T-helper 2 cell treated with Interferon-gamma antibody and Interleukin-4, amounts not matched to agents 5 μg/mL and 100 μg/mL, for 36 hours (primary cell): ENCODE measurements at places on chromosomes 13 and 19.
A peak's percentile ranks its signal among the peaks of the same experiment; 100 is the strongest.

DNA sequence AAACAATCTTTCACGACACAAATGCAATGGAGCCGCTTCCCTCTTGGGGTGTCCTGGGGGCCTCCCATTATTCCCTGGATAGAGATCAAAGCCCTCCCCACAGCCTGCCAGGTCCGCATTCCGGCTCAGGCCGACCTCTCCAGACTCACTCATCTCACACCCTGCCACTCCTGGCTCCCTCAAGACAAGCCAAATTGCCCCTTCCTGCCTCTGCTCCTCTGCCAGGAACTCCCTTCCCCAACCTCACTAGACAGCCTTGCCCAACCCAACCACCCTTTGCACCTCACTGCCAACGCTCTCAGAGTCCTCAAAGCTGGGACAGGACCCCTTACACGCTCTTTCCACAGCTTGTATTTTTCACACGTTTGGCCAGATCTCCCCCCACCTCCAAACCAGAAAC is 1.5 kb downstream of the ABHD17A start:
- peaks cover 26% of the 10 kb centered on the region for H3K36me3 ChIP-seq
- no peaks in the 10 kb centered on the region for H3K27me3 ChIP-seq
- DNase-seq, result no peak
- peak overlapping the region; percentile 98 for H3K4me3 ChIP-seq
- peak overlapping the region; percentile 98 for H3K27ac ChIP-seq

GRCh38 chr13:37416291-37417059 is 182.1 kb downstream of the POSTN start:
- no peak overlapping the region for H3K27ac ChIP-seq
- H3K4me3 ChIP-seq, result no peak overlapping the region
- H3K36me3 ChIP-seq, result no peaks in the 10 kb centered on the region
- H3K4me1 ChIP-seq, result no peaks in the 10 kb centered on the region
- DNase-seq, result no peak

- H3K4me3 ChIP-seq, result no peak overlapping the region
- no peaks in the 10 kb centered on the region for H3K36me3 ChIP-seq
- H3K27ac ChIP-seq, result no peak overlapping the region
Observed at GRCh38 chr13:49374585-49375290, 69.1 kb downstream of the CAB39L start.

- no peaks in the 10 kb centered on the region for H3K4me1 ChIP-seq
- H3K36me3 ChIP-seq, result no peaks in the 10 kb centered on the region
- no peak overlapping the region for H3K27ac ChIP-seq
- no peaks in the 10 kb centered on the region for H3K27me3 ChIP-seq
- no peak for DNase-seq
- H3K4me3 ChIP-seq, result no peak overlapping the region
Observed at GRCh38 chr13:35961002-35961401, 170.2 kb downstream of the DCLK1 start.

DNA sequence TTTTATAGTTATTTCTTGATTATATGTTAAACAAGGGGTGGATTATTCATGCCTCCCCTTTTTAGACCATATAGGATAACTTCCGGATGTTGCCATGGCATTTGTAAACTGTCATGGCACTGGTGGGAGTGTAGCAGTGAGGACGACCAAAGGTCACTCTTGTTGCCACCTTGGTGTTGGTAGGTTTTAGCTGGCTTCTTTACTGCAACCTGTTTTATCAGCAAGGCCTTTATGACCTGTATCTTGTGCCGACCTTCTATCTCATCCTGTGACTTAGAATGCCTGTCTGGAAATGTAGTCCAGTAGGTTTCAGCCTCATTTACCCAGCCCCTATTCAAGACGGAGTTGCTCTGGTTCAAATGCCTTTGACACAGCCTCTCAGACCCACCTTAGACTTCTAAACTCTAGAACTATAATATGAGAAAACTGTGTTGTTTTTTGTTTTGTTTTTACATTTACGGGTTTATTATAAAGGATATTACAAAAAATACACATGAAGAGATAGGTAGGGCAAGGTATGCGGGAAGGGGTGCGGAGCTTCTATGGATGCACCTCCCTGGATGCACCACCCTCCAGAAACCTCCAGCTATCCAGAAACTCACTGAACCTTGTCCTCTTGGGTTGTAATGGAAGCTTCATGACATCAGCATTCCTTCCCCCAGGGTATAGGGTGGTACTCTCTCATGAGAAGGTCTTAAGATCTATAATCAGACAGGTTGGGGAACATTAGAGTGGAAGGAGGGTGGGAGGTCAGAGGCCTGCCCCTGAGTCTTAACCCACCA is 15.8 kb upstream of the SPRYD7 start:
- H3K36me3 ChIP-seq, result no peaks in the 10 kb centered on the region
- no peaks in the 10 kb centered on the region for H3K4me1 ChIP-seq
- no peak overlapping the region for H3K4me3 ChIP-seq
- peaks cover 5% of the 10 kb centered on the region for H3K27me3 ChIP-seq

DNA sequence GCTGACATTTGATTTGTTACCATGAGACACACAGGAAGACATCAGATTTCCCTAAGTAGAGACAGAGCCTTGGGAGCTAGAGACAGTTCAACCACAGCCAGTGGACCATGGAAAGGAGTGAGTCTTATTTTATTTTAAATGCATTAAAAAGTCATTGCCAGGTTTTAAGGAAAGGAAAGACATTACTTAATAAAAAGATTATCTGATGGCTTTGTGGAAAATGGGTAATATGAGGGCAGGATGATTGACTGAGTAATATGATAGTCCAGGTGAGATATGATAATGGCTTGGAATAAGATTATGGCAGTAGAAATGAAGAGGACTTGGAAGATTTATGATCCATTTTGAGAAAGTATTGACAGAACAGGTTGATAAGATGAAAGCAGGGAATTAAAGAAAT is 580.1 kb downstream of the GPC5 start:
- DNase-seq, result no peak
- no peaks in the 10 kb centered on the region for H3K27me3 ChIP-seq
- H3K36me3 ChIP-seq, result no peaks in the 10 kb centered on the region
- no peak overlapping the region for H3K4me3 ChIP-seq

GRCh38 chr19:7718668-7719067 is 13.2 kb downstream of the CLEC4G start:
- no peak overlapping the region for H3K27ac ChIP-seq
- DNase-seq, result no peak
- H3K4me3 ChIP-seq, result no peak overlapping the region
- H3K36me3 ChIP-seq, result no peaks in the 10 kb centered on the region

DNA sequence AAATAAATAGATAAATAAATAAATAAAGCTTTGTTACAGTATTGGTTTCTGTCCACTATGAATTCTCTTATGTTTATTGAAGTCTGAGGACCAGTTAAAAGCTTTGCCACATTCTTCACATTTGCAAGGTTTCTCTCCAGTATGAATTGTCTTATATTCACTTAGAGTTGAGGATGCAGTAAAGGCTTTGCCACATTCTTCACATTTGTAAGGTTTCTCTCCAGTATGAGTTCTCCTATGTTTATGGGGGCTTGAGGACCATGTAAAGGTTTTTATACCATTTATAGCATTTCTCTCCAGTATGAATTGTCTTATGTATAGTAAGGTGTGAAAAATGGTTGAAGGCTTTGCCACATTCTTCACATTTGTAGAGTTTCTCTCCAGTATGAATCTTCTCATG is 168.3 kb downstream of the ZNF737 start:
- H3K4me1 ChIP-seq, result no peaks in the 10 kb centered on the region
- H3K27me3 ChIP-seq, result no peaks in the 10 kb centered on the region
- no peak for DNase-seq

DNA sequence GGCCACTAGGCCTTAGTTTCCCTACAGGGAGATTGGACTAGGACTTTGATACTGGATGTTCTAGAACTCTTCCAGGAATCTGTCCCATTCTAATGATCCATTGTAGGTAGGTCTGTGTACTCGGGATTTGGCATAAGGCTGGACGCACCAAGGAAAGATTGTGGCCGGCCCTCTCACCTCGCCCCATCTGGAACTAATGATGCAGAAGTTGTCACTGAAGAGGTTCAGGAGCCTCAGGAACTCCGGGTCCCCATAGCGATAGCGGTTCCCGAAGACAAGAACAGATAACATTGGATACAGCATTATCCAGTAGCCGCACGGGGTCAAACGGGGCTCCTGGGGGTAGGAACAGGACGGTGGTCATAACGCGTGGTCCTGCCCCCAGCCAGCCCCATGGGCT is 11.2 kb downstream of the EGLN2 start:
- H3K4me3 ChIP-seq, result peak overlapping the region; percentile 97
- H3K27me3 ChIP-seq, result peaks cover 29% of the 10 kb centered on the region
- peaks cover 34% of the 10 kb centered on the region for H3K4me1 ChIP-seq

- H3K36me3 ChIP-seq, result peaks cover 28% of the 10 kb centered on the region
- peaks cover 4% of the 10 kb centered on the region for H3K27me3 ChIP-seq
- H3K4me3 ChIP-seq, result peak overlapping the region; percentile 88
- H3K27ac ChIP-seq, result peak overlapping the region; percentile 94
- DNase-seq, result no peak
Observed at GRCh38 chr19:39413272-39413910, 922 bp downstream of the PLEKHG2 start.

- no peak overlapping the region for H3K4me3 ChIP-seq
- H3K27ac ChIP-seq, result no peak overlapping the region
- DNase-seq, result no peak
- no peaks in the 10 kb centered on the region for H3K4me1 ChIP-seq
- no peaks in the 10 kb centered on the region for H3K27me3 ChIP-seq
- no peaks in the 10 kb centered on the region for H3K36me3 ChIP-seq
Observed at GRCh38 chr13:90952326-90952725, 395.2 kb upstream of the MIR17HG start.

DNA sequence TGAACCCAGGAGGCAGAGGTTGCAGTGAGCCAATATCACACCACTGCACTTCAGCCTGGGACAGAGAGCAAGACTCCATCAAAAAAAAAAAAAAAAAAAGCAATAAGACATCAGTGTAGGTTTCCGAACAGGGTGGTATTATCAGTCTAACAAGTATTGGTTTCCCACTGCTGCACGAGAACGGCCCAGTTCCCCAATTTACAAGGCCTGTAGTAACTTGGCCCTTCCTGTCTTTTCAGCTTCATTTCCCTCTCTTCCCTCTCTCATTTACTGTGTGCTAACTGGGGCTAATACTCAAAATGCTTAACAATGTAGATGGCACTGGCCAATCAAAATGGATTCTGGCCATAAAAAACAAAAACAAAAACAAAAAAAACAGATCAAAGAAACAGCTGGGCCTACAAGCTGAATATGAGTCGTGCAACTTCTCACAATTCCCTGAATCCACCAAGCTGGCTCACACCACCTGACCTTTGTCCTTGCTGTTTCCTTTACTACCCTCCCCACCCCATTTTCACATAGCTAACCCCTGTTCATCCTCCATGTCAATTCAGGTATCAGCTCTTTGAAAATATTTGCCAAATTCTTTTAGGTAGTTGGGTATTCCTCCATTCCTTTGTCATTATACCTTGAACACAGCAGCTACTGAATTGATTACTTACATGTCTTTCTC is 2.4 kb downstream of the TEX101 start:
- H3K27me3 ChIP-seq, result peaks cover 4% of the 10 kb centered on the region
- no peaks in the 10 kb centered on the region for H3K36me3 ChIP-seq
- H3K4me1 ChIP-seq, result no peaks in the 10 kb centered on the region
- H3K4me3 ChIP-seq, result no peak overlapping the region

- H3K4me3 ChIP-seq, result peak within 1 kb of the TSS; percentile 93
- no peak for DNase-seq
- H3K4me1 ChIP-seq, result peaks cover 42% of the 10 kb centered on the region
- H3K27me3 ChIP-seq, result no peaks in the 10 kb centered on the region
- H3K36me3 ChIP-seq, result no peaks in the 10 kb centered on the region
Observed at GRCh38 chr19:38264486-38265212, at the start of gene SPINT2. SPINT2 (plus strand) TSS chr19:38264573; CDS start chr19:38264893, 320 bp downstream.

GRCh38 chr13:65036999-65037398 is 2193.1 kb downstream of the PCDH9 start:
- no peaks in the 10 kb centered on the region for H3K4me1 ChIP-seq
- H3K36me3 ChIP-seq, result no peaks in the 10 kb centered on the region
- H3K4me3 ChIP-seq, result no peak overlapping the region
- H3K27me3 ChIP-seq, result no peaks in the 10 kb centered on the region

DNA sequence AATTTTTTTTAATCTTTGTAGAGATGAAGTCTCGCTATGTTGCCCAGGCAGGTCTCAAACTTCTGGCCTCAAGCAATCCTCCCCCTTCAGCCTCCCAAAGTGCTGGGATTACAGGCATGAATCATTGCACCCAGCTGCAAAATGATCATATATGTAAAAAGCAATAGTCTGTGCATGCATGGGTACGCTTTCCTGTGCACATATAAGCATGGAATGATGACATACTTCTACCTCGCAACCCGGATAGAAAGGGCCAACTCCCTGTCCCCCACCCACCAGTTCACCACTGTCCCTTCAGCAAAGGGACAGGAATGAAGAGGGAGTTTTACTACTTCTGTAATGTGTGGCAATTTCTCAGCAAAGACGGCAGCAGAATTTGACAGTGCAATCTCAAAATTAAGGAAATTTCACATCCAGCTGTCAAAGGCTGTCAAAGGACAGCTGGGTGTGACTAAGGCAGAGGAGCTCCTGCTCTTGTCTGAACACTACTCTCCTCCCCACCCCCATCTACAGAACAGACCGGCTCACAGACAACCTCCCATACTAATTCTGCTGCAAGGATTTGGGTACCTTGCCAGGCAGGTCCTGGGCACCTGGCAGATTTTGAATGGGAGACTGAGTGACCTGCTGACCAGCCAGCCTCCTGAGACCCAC is 95.6 kb downstream of the TSHZ3 start:
- no peaks in the 10 kb centered on the region for H3K4me1 ChIP-seq
- no peak overlapping the region for H3K4me3 ChIP-seq
- H3K36me3 ChIP-seq, result no peaks in the 10 kb centered on the region
- H3K27ac ChIP-seq, result no peak overlapping the region
- DNase-seq, result no peak
- no peaks in the 10 kb centered on the region for H3K27me3 ChIP-seq

GRCh38 chr19:29640231-29640630 is 25.0 kb upstream of the PLEKHF1 start:
- H3K4me1 ChIP-seq, result peaks cover 6% of the 10 kb centered on the region
- no peaks in the 10 kb centered on the region for H3K36me3 ChIP-seq
- no peak for DNase-seq
- no peak overlapping the region for H3K4me3 ChIP-seq

DNA sequence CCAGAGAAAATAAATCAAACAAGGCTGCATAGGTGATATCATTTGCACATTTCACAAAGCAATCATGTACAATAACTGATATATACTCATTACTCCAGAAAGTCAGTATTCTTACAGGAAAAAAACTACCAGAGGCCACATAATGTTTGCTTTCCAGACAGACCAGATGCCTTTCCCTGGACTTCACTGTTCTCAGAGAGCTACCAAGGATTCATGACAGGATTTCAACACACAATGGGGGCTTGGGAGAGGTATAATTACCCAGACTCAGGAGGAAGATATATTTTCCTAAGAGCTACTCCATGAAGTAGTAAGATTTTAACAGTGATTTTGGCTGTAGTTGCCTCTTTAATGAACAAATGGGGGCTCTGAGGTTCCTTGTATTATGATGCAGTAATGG is 110.0 kb downstream of the FOXO1 start:
- no peaks in the 10 kb centered on the region for H3K27me3 ChIP-seq
- no peak overlapping the region for H3K27ac ChIP-seq
- no peak overlapping the region for H3K4me3 ChIP-seq
- peaks cover 20% of the 10 kb centered on the region for H3K4me1 ChIP-seq

GRCh38 chr19:49847731-49848696 is 2.9 kb upstream of the PTOV1 start:
- peaks cover 32% of the 10 kb centered on the region for H3K4me1 ChIP-seq
- peak overlapping the region; percentile 54 for H3K4me3 ChIP-seq
- peaks cover 7% of the 10 kb centered on the region for H3K27me3 ChIP-seq
- H3K36me3 ChIP-seq, result peaks cover 5% of the 10 kb centered on the region
